Stimulated activated CD8-positive, alpha-beta memory T cell treated with anti-CD3 and anti-CD28 coated beads, Interleukin-2, amount 100 ng/mL, for 48 hours (primary cell): ENCODE measurements at places on chromosomes 5 and 9.

GRCh38 chr5:20286512-20286911 is 298.5 kb upstream of the CDH18 start:
- DNase-seq, result no peak

- no peak for DNase-seq
Measured at GRCh38 chr5:171913987-171914273, 92.5 kb downstream of the FBXW11 start.

DNA sequence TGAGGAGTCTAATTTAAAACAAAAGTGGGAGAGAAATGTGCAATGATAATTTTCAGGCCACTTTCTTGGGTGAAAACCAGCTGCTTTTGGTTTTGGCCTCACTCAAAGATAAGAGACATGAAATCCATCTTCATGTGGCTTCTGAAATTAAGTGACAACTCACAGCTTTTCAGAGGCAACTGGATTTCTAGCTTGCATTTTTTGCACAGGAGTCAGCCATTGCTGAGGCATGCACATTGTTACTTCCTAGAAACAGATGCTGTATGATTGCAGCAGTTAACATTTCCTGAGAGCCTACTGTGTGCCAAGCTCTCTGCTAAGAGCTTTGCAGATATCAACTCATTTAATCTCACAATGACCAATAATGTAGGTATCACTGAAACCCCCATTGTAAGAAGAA is 562.6 kb downstream of the NR2F1-AS1 start:
- no peak for DNase-seq

- no peak for DNase-seq
Measured at GRCh38 chr9:135394131-135394530, 85.5 kb upstream of the PPP1R26 start.

GRCh38 chr5:178114325-178115135 is 1.2 kb downstream of the N4BP3 start:
- DNase-seq, result no peak

DNA sequence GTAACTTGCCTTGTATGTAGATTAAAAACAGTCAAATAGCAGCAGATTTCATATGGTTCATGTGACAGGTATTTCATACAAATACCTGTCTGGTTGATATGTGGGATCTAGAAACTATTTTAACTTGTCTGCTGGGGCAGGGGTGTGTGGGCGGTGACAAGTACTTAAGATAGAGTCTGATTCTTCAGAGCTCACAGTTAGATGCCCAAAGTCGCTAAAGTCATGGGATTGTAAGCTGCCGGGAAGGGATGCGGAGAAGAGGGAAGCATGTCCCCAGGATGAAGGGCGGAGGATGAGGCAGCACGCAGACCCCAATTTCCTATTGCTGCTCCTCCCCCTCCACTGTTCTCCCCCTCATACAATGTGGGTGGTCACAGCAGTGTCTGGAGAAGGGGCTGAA is 13.3 kb downstream of the ANXA6 start:
- no peak for DNase-seq

DNA sequence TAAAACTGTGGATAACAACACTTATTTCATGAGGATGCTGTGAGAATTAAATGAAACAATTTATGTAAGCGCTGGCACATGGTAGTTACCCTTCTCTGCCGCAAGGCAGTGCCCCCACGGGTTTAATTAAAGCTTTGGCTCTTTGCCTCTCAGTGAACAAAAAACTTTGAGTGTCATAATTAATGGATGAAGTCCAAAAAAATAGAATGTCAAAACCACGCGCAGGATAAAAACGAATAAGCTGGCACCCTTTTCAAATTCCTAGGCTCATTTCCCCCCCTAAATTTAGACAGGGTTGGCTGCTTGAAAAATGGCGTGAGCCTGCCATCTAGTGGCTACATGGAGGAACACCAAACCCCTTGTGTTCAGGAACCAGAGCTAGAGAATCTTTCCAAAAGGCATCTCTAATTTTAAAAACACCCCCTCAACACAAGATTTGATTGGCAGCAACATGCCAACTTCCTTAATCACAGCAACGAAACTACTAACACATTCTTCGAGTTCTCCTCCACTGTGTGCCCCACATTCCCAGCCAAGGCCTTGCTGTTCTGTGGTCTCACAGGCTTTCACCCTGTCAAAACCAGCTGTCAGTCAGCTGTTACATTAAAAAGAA is 29.0 kb upstream of the CCNG1 start:
- peak; percentile 30 for DNase-seq

GRCh38 chr5:109299557-109299956 is 110.2 kb downstream of the PJA2 start:
- no peak for DNase-seq

DNA sequence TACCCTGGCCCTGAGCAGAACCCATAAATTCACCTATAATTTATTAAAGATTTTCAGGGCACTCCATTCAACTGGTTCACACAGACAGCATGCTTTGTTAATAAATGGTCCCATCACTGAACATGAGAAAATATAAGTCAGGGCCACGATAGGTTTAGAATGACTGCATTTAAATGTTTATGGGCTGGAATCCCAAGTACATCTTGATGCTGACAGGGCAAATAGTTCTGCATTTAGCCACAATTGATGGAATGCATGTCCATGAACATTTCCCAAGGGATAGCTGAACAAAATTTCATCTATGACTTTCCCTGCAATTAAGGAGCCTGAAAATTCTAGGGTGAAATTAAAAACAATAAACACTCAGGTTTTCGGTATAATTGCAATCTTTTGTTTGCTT is 124.5 kb downstream of the CAAP1 start:
- DNase-seq, result no peak

DNA sequence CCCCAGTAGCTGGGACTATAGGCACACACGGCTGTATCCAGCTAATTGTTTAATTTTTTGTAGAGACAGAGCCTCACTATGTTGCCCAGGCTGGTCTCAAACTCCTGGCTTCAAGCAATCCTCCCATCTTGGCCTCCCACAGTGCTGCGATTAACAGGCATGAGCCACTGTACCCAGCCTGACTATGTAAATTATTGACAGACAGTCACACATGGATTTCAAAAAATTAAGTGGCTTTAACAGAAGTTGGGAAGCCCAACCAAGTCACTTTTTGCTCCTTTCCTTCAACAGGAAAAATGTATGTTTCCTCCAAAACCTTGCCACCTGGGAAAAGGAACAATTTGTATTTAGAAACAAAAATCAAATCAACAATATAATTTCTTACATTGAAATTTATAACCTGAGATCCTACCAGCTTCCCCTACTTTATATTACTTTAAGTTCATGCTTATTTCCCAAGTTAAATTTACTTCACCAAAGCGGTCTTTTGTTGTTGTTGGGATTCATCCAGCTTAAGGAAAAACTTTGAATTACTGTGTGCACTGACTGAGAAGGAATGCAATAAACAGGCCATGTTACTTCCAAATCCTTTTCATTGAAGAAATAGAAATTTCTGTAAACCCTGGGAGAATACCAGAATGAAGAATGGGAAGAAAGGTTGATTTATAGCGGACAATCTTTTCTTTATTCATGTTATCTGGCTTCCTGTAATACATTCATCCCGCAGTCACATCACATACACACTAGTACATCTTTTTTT is 8.6 kb downstream of the PCA3 start:
- no peak for DNase-seq

GRCh38 chr5:14143841-14144585 is 871 bp downstream of the TRIO start:
- DNase-seq, result peak; percentile 4

- peak; percentile 7 for DNase-seq
Measured at GRCh38 chr5:143826951-143827444, 15.0 kb downstream of the HMHB1 start.

- no peak for DNase-seq
Measured at GRCh38 chr9:113919382-113919781, 43.3 kb downstream of the ZNF618 start.

- no peak for DNase-seq
Measured at GRCh38 chr9:136806067-136806466, 1.7 kb upstream of the RABL6 start.

GRCh38 chr9:99085949-99086948 is 18.7 kb upstream of the TGFBR1 start:
- DNase-seq, result no peak

GRCh38 chr5:77637998-77638762 is at the start of gene OTP:
OTP (minus strand) TSS chr5:77638713; CDS start chr5:77638549, 164 bp downstream.
- DNase-seq, result no peak

- DNase-seq, result no peak
Measured at GRCh38 chr5:173825215-173825865, 62.8 kb upstream of the CPEB4 start.

- no peak for DNase-seq
Measured at GRCh38 chr5:150073677-150074076, 12.7 kb downstream of the CSF1R start.

- DNase-seq, result no peak
Measured at GRCh38 chr5:127705120-127705892, 2.1 kb downstream of the CCDC192 start.

DNA sequence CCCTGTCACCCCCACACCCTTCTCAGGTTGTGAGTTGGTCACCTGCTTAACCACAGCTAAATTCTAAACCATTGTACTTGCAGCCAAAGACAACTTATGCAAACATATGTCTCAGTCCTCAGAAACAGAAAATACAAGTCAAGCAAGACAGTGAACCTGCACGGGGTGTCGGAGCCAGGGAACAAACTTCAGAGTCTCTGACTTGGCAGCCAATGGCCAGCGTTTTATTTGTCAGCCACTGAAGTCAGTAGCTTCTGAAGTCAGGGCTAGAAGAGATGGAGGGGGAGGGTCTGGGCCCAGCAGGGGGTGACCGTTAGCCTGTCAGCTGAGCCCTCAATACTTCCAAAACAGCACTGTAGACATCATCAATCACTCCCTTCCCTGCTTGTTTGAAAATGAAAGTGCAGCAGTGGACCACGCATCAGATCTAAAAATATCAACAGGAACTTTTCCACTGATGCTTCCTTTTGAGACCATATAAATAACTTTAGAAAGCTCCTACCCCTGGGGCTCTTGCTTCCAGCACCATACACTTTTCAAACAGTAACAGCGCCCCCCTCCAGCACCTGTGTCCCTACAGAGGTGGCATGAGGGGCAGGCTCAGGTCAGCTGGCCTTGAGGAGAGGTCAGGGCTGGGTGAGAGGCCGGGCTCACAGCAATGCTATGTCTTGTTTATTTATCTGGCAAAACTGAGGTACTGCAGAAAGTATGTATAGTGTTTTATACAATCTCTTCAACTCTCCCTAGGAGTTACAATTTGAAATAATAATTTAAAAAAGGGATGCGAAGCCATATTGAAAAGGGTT is 142.5 kb downstream of the ACER2 start:
- DNase-seq, result no peak

DNA sequence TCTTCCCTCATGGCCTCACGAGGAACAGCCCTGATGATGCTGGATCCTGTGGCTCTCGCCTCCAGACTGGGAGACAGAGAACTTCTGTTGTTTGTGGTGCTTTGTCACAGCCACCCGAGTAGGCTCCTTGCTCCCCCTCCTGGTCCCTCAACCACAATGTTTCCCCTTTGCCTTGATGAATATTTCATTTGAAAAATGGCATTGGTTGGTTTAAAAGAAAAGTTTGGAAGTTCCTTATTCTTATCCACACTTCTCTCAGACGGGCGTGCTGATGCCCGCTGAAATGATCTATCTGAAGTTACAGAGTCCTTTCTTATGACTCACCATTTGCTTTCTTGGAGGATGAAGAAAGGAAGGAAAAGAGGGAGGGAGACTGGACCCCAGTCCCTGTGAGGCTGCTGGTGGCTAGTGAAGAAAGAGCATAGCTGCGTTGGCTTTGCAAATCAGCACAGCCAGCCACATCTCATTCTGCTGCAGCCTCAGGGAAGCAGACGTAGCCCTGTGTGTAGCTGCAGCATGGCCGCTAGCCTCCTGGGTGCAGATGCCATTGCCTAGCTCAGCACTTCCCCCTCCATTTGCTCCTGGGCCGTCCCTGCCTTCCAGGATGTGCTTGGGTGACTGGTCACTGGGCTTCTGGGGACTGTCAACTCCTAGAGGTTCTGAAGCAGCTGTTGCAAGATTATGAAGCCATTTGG is 185.9 kb downstream of the ERCC6L2 start:
- no peak for DNase-seq

GRCh38 chr9:35937227-35937626 is 20.7 kb downstream of the OR2S2 start:
- DNase-seq, result no peak

DNA sequence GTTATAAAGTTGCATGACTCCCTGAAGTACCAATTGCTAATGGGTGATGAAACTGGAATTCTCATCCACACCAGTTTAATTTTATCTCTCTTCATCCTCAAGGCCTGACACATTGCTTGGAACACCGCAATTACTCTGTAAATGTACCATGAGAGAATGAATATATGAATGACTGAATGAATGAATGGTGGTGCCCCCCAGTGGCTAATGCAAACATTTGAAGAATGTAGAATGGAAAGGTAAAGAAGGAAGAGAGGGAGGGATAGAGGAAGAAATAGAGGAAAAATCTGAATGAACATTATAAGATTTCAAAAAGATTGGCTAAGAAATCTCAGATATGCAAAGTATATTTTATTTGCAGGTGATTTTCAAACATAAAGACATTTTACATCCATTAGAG is 13.1 kb downstream of the PAPPA start:
- no peak for DNase-seq

DNA sequence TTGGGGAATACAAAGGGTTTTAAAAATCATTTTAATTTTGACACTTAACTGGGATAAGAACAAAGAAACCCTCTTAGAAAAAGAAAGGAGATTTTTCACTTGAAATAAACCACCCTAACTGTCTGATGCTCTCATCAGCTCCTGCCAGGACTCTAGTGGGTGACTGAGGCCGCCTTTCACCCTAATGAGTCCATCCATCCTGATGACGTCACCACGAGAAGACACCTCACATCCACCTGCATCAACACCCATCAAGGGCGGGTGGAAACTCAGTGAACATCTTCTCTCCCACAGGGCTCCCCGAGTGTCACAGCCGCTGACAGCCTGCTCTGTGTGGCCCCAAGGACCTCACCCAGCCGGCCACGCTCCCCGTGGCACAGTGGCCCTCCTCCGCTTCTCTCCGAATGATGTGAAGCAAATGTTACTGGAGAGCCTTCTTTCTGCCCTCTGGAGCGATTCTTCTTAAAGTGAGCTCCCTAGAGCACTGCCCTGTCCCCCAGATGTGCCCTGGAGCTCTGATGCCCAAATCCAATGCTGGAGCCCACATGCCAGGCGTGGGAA is 584.3 kb upstream of the ADAMTS16 start:
- DNase-seq, result no peak

DNA sequence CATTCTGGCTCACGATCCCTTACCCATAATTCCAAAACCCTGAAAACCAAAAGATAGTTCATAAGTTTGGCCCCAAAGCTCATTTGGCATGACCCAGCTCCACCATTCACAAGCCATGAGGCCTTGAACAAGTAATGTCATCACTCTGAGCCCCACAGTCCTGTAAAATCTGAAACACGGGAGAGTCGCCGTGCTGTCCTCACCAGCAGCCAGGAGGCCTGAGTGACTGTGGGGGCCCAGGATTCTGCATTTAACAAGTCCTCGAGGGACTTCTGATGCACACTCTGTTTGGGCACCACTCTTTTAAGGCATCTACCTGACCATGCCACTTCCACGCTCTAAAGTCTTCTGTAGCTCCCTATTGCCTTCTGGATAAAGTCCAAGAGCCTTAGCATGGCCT is 40.8 kb downstream of the DUSP1 start:
- DNase-seq, result no peak

DNA sequence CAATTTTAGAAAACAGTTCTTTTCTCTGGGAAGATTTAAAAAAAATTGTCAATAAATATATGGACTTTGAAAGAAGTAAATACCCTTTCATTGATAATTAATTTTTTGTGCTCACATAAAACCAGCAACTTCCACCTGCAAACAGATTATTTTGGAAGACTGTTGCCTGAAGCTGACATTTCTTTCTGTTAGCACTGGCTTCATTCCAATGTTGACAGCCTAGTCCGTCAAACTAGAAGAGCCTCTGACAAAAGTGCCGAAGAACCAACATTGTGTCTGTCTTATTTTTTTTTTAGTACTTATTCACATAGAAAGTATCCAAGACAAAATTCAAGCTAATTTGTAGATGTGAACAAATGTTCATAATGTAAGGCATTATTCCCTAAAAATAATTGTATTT is 108.6 kb upstream of the TMEM161B start:
- DNase-seq, result no peak
